ENCODE measurements at places on chromosomes 7 and 10.

GRCh38 chr7:5302577-5302976 lies 19.8 kb downstream of the SLC29A4 start:
- DNase-seq: no peak

DNA sequence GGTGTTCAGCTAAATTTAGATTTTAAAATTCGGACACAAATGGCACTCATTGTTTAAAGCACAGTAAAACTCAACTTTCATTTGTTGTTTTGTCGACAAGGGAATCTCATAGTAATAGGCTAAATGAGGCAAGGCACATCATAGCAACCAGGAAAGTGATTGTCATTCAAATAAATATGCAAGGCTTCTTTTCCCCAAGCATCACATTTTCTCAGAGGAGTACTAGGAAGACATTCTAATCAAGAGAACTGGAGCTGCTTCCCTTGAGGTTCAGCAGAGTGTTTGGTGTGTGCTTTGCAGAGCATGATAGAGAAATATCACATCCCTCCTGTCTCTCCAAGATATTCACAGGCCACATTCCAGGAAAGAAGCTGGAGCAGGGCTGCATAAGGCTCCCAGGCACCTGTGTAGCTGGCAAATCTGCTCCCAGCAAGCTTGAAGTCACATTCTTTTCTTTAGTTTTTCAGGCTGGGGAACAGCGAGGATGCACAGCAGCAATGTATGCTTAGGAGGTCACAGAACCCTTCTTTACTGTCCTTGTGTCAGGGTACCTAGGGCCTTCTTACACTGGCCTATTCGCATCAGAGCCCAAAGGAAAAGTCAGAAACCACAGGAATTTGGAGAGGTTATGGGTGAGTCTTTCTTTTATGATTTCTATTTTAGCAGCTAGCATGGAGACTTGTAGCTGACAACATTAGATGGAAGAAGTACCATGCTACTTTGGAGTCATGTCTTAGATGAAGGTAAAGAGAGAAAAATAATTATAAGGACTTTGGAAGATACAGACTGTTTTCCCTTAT lies 95.9 kb upstream of the HDAC9 start:
- no peak for DNase-seq

DNA sequence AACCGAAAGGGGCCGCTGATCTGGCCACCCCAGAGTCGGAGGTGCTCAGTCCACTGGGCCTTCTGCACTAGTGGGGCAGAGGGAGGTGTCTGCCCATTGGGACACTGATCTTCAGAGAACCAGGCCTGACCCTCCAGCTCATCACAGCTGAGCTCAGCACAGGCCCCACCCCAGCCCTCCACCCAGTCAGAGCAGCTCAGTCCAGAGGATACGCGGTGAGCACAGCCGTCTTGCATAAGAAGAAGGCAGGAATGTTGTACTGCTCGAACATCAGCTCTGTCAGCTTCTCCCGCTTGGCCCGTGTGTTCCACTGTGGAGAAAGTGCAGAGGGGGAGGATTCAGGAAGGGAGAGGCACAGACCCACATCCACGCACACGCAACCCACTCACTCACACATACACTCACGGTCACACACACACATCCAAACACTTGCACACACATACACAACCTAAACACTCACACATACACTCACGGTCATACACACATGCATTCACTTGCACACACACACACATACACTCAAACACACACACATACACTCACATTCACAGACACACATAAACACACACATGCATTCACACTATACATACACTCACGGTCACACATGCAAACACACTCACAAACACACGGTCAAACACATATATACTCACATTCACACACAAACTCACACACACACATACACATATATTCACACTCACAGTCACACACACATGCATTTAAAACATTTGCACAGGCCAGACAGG lies 6.3 kb downstream of the ACTL6B start:
- no peak for DNase-seq

GRCh38 chr10:26057466-26057865 lies 123.4 kb downstream of the MYO3A start:
- DNase-seq: no peak

DNA sequence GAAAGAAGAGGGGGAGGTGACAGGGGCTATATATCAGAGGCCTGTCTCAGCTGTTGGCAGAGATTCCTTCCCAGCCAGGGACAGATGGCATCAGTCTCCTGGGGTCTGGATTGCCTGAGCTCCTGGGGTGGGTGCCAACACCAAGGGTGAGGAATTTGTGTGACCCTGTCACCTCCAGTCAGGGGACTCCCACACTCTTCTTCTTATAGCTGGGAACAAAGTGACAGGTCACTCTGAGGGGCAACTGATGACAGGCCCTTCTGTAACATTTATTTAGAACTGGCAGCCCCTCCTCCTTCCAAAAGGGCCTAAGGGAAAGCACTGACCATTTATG lies 53.7 kb upstream of the DUSP5 start:
- no peak for DNase-seq
